ENCODE measurements at places on chromosomes 6 and 20.

DNA sequence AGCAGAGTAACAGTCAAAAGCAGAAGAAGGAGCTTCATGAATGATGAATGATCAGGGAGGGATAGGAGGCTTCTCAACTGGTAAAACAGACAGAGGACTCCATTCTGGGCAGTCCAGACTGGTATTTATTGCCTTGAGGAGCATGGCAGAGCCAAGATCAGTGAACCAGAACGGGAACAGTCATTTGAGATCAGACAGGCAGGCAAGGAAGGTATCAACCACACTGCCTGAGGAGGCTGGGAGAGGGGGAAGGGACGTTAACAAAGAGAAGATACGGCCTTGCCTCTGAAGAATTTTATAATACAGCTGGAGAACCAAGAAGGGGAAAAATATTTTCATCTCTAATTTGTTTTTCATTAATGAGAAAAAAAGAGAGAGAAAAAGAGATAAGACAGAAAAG is at the start of gene DEFB121:
Gene DEFB121, minus strand, starts transcription at position 101 of the 400 bp plus-strand sequence. Its CDS starts 63 bp downstream, at position 38.
- DNase-seq = no peak
- H3K27me3 ChIP-seq = no peaks in the 10 kb centered on the region
- no peak within 1 kb of the TSS for H3K27ac ChIP-seq
- H3K4me3 ChIP-seq = no peak within 1 kb of the TSS
- no peaks in the 10 kb centered on the region for H3K4me1 ChIP-seq
- no peaks in the 10 kb centered on the region for H3K36me3 ChIP-seq

DNA sequence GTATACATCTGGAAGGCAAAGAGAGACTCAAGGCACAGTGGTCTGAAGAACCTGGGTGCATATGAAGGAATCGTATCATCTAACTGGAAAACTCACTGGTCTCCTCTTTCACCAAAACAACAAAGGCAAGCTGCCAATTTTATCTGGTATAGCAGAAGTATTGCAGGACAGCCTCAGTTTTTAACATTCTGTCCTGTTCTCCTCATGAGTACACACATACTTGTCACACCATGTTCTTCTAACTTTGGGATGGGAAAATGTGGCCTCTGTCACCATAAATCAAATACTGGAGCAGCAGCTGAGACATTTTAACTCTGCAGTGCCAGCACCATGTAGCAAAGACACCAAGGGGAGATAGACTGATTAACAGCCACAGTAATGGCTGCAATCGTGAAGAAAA is 199.1 kb upstream of the CNR1 start:
- H3K27me3 ChIP-seq = no peaks in the 10 kb centered on the region
- H3K4me1 ChIP-seq = no peaks in the 10 kb centered on the region
- H3K4me3 ChIP-seq = no peak overlapping the region
- no peak overlapping the region for H3K27ac ChIP-seq
- DNase-seq = no peak

GRCh38 chr6:168524571-168525001 is 83.6 kb downstream of the SMOC2 start:
- H3K27ac ChIP-seq = no peak overlapping the region
- H3K27me3 ChIP-seq = no peaks in the 10 kb centered on the region
- H3K4me1 ChIP-seq = peaks cover 22% of the 10 kb centered on the region
- H3K4me3 ChIP-seq = no peak overlapping the region

- DNase-seq = no peak
- peaks cover 19% of the 10 kb centered on the region for H3K36me3 ChIP-seq
- H3K4me3 ChIP-seq = no peak within 1 kb of the TSS
- peak within 1 kb of the TSS; percentile 34 for H3K27ac ChIP-seq
- H3K4me1 ChIP-seq = peaks cover 11% of the 10 kb centered on the region
Observed at GRCh38 chr6:31528821-31529328, at the start of gene MCCD1. Gene MCCD1, plus strand, starts transcription at chr6:31528962. Its CDS starts 53 bp downstream, at chr6:31529015.

DNA sequence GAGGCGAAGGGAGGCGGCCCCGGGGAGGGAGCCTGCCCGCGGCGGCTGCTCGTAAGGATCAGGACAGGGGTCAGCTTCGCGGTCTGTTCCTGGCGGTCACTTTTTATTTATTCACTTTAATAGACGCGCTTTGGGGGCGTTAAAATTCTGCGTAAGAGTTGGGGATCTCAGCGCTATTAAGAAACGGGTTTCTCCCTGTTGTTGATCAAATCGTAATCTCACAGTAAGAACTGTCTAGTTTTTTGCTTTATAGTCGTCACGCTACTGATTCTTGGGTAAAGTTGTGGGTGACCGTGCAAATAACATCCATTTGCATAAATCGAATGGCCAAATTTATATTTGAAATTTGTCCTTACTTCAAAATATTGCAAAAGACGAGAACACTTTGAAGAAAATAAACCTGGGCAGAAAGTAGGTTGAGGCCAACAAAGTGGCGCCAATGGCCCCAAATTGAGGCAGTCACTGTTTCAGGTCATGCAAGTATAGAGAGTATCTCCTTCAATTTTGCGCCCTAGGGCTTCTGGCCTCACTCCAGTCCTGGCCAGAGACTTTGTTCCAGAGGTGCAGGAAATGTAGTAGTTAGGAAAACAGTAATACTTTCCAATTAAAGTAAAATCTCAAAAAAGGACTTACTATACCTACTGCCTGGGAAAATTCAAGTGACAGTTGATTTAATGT is 963 bp upstream of the RMND1 start:
- H3K36me3 ChIP-seq = no peaks in the 10 kb centered on the region
- H3K4me1 ChIP-seq = peaks cover 19% of the 10 kb centered on the region
- peak; percentile 31 for DNase-seq

DNA sequence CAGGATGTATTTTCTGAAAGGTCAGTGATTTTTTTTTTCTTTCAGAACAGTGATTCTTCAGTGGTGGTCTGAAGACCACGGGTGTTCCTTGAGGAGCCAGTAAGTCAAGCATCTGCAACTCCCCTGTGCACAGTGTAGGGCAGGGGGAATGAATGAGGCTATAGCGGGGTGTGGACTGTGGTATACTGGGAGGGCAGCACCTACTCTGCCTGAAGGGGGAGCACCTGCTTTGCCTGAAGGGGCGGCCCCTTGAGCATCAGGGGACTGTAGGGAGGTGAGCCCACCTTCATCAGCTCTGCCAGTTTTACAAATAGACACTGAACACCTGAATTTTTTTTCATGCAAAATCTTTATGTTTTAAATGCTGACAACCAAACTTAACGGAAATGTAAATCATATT is 77.5 kb upstream of the RIPOR2 start:
- no peak overlapping the region for H3K4me3 ChIP-seq

DNA sequence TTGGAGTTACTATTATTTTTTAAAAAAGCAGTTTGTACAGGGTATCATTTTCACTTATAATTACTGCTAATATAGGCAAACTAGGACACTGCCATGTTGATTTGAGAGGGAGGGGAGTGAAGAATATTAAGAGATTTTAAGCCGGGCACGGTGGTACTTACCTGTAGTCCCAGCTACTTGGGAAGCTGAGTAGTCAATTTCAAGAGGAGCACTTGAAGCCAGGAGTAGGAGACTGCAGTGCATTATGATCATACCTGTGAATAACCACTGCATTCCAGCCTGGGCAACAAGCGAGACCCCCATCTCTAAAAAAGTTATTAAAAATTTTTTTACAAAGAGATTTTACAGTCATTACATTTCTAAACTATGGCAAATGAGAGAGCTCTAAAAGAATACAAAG is 35.7 kb downstream of the ADAT2 start:
- no peaks in the 10 kb centered on the region for H3K27me3 ChIP-seq
- no peak overlapping the region for H3K27ac ChIP-seq

DNA sequence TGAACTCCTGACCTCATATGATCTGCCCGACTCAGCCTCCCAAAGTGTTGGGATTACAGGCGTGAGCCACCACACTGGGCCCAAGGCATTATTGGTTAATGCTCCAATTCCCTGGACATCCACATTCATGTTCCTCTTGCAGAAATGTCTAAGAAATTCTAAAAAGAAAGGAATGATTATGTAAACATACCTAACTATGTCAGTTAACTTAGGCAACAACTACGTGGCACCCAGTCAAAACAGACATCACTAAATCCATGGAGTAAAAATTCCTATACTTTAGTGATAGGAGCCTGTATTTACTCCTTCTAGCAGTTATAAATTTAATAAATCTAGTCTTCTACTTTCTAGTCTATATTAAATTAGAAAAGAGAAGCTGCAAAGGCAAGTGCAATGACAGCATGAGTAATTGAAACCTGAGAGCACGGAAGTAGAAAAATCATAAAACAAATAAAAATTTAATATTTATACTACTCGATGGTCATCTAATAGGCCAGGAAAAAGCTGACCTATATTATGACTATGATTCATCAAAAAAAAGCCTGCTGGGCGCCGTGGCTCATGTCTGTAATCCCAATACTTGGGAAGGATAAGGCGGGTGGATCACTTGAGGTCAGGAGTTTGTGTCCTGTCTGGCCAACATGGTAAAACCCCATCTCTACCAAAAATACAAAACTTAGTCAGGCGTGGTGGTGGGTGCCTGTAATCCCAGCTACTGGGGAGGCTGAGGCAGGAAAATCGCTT is 4.2 kb downstream of the AHI1 start:
- no peaks in the 10 kb centered on the region for H3K27me3 ChIP-seq
- H3K36me3 ChIP-seq = no peaks in the 10 kb centered on the region
- no peak for DNase-seq
- no peak overlapping the region for H3K27ac ChIP-seq
- H3K4me1 ChIP-seq = peaks cover 8% of the 10 kb centered on the region

All from body of pancreas (tissue), 4 donors.